Naive thymus-derived CD8-positive, alpha-beta T cell (primary cell): ENCODE measurements at places on chromosomes 5 and 9. TPM values are rescaled to one million over a fixed set of nuclear protein-coding genes. Genes with fewer than 3 reads are reported as not detected.

GRCh38 chr5:111984044-111984443, 227.1 kb upstream of the NREP start:
- H3K36me3 ChIP-seq: no peaks in the 10 kb centered on the region
- H3K4me3 ChIP-seq: no peak overlapping the region
- no peak for DNase-seq
- no peaks in the 10 kb centered on the region for H3K4me1 ChIP-seq
- H3K27me3 ChIP-seq: no peaks in the 10 kb centered on the region

GRCh38 chr5:136012041-136012804, 16.6 kb upstream of the TGFBI start:
- no peaks in the 10 kb centered on the region for H3K36me3 ChIP-seq
- peaks cover 20% of the 10 kb centered on the region for H3K27me3 ChIP-seq
- no peaks in the 10 kb centered on the region for H3K4me1 ChIP-seq
- DNase-seq: no peak
- H3K27ac ChIP-seq: no peak overlapping the region
- H3K4me3 ChIP-seq: no peak overlapping the region

TPPP gene
- 0.16 TPM for total RNA-seq

TMEM252 gene
- not detected for total RNA-seq

LCN1 gene
- total RNA-seq: not detected

DNA sequence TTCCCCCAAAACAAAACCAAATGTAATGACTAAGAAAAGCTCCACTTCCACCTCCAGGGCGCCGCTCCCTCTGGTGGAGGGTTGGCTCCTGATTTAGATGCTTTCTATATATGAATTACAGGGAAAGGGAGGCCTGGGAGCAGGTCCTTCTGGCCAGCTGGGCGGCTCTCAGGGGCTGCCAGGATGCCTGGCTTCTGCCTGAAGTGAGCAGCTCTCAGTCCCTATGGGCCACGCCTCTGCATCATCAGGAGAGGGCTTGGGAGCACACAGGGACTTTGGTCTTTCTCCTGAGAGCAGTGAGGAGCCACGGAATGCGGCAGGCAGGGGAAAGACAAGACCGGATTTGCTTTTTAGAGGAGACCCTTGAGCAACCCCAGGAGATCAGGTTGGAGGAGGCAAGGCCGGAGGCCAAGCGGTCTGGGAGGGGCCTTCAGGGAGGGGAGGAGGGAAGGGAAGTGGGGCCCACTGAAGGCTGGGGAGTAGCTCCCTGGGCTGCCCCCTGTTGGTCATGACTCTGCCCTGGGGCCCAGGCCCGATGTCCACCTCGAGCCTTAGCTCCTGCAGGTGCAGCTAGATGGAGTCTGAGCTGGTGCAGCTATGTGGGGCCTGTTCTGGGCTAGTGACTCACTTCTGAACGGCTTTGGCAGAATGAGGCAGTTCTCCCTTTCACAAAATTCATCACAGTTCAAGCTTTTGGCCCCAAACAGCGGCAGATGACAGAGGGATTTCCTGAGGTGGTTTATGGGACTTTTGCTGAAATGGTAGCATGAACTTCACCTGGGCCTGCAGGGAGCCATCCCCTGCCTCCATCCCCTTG, 11.3 kb upstream of the GRHPR start:
- H3K4me1 ChIP-seq: peaks cover 8% of the 10 kb centered on the region
- no peak for DNase-seq
- no peak overlapping the region for H3K4me3 ChIP-seq
- H3K36me3 ChIP-seq: no peaks in the 10 kb centered on the region
- no peaks in the 10 kb centered on the region for H3K27me3 ChIP-seq
- no peak overlapping the region for H3K27ac ChIP-seq

DNA sequence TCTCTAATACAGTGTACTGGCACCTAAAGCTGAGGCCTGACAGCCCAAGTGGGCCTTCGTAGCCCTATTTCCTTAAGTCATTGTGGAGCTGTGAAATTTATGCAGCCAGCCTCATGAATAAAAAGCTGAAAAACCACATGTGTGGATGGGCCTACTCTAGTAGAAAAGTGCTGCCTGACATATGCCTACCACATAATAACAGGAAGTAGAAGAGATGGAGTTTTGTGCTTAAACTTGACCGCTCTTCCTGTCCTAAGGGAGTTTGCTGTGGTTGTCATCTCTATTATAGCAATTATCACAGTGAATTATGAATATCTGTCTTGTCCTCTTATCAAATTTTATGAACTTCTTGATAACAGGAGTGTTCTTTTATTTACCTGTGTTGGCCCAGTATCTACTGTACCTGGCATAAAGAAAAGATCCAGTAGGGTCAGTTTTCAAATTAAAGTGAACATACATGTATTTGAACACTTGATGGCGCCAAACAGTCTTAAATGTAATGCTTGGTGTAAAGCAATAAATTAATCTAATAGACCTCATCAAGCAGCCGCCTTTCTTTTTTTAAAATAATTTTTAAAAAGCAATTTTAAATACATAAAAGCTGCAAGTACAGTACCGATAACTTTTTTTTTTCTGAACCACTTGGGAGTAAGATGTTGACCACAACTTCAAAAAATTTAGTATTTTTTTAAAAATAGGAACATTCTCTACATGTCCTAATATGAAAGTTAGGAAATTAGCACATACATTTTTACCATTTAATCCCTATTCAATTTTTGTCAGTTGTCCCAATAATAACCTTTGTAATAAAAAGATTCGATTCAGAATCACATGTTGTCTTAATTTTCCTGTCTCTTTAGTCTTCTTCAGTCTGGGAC, 51.0 kb downstream of the FKTN start:
- H3K4me1 ChIP-seq: peaks cover 2% of the 10 kb centered on the region
- H3K4me3 ChIP-seq: no peak overlapping the region
- no peak for DNase-seq
- H3K27ac ChIP-seq: peak overlapping the region; percentile 53

DNA sequence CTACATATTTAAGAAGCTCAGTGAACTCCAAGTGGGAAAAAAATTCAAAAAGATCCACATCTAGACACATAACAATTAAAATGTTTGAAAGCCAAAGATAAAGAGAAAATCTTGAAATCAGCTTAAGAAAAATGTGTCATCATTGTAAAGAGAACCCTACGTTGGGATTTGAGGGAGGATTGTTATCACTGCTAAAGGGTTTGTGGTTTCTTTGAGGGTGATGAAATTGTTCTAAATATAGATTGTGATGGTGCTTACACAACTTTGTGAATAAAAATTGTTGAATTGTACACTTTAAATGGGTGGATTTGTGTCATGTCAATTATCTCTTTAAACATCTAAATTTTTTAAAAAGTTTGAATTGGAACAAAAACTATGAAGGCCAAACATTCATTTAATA, 92.2 kb upstream of the ADAMTS19 start:
- no peak overlapping the region for H3K4me3 ChIP-seq
- DNase-seq: no peak
- H3K36me3 ChIP-seq: peaks cover 2% of the 10 kb centered on the region
- no peaks in the 10 kb centered on the region for H3K27me3 ChIP-seq
- H3K27ac ChIP-seq: no peak overlapping the region

DNA sequence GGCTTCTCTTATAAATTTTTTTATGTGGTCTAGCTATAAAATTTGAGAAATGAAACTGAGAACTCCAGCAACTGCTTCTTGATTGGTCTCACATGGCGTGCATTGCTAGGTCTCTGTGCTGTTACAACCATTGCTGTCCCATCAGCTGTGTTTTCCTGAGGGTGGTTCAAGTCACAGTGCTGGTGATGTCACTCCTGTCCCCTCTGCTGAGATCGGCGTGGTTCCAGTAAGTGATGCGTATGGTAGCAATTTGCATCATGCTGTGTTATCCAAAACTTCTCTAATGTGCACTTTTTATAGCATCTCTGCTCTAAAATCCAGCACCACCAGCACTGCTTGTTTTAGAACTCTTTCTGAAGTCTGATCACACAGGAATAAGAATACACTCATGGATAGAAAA, 112.6 kb upstream of the ZNF608 start:
- H3K4me3 ChIP-seq: no peak overlapping the region
- no peak for DNase-seq
- no peak overlapping the region for H3K27ac ChIP-seq
- peaks cover 11% of the 10 kb centered on the region for H3K4me1 ChIP-seq

TMEM232 gene
- 2.6 TPM for total RNA-seq

- H3K4me3 ChIP-seq: peak overlapping the region; percentile 96
- no peaks in the 10 kb centered on the region for H3K27me3 ChIP-seq
- peaks cover 68% of the 10 kb centered on the region for H3K4me1 ChIP-seq
- H3K27ac ChIP-seq: peak overlapping the region; percentile 97
- H3K36me3 ChIP-seq: no peaks in the 10 kb centered on the region
- DNase-seq: no peak
Observed at GRCh38 chr5:95823218-95823737, 752 bp upstream of the GLRX start.

- no peaks in the 10 kb centered on the region for H3K36me3 ChIP-seq
- no peaks in the 10 kb centered on the region for H3K4me1 ChIP-seq
- DNase-seq: no peak
- H3K27ac ChIP-seq: no peak overlapping the region
Observed at GRCh38 chr5:51974834-51975233, 591.6 kb downstream of the ISL1 start.

GRCh38 chr9:131036529-131037334, 27.8 kb downstream of the LAMC3 start:
- no peak for DNase-seq
- H3K36me3 ChIP-seq: no peaks in the 10 kb centered on the region
- no peak overlapping the region for H3K27ac ChIP-seq
- H3K4me1 ChIP-seq: no peaks in the 10 kb centered on the region

MZB1 gene
- total RNA-seq: 2.2 TPM
